Fibroblast of skin of right biceps (primary cell): ENCODE measurements at places on chromosomes 11 and 22.

DNA sequence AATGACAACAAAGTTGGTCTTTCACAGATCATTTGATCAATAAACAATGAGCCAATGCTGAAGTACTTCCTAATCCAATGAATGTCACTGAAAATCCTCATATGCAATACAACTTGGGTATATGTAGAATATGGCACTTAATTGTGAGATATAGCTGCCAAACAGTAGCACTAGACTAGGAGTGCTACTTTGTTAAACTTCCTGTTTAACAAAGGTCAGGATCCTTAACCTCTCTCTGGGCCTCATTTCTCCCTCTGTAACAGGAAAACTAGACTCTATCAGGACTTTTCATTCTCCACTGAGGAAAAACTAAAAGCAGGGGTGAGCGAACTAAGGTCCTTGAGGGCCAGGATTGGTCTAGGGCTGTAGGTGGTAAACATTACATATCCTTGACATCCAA is 56.1 kb downstream of the PITPNB start:
- DNase-seq, result no peak

GRCh38 chr11:41861838-41862237 is 402.4 kb upstream of the LRRC4C start:
- no peak for DNase-seq

- DNase-seq, result no peak
Observed at GRCh38 chr22:25736378-25737011, 5.5 kb upstream of the MYO18B start.

- DNase-seq, result no peak
Observed at GRCh38 chr11:41031551-41032060, 427.8 kb downstream of the LRRC4C start.

- DNase-seq, result no peak
Observed at GRCh38 chr11:94281324-94281723, 23.1 kb upstream of the IZUMO1R start.

- DNase-seq, result no peak
Observed at GRCh38 chr11:121508449-121508848, 55.7 kb upstream of the SORL1-AS1 start.

DNA sequence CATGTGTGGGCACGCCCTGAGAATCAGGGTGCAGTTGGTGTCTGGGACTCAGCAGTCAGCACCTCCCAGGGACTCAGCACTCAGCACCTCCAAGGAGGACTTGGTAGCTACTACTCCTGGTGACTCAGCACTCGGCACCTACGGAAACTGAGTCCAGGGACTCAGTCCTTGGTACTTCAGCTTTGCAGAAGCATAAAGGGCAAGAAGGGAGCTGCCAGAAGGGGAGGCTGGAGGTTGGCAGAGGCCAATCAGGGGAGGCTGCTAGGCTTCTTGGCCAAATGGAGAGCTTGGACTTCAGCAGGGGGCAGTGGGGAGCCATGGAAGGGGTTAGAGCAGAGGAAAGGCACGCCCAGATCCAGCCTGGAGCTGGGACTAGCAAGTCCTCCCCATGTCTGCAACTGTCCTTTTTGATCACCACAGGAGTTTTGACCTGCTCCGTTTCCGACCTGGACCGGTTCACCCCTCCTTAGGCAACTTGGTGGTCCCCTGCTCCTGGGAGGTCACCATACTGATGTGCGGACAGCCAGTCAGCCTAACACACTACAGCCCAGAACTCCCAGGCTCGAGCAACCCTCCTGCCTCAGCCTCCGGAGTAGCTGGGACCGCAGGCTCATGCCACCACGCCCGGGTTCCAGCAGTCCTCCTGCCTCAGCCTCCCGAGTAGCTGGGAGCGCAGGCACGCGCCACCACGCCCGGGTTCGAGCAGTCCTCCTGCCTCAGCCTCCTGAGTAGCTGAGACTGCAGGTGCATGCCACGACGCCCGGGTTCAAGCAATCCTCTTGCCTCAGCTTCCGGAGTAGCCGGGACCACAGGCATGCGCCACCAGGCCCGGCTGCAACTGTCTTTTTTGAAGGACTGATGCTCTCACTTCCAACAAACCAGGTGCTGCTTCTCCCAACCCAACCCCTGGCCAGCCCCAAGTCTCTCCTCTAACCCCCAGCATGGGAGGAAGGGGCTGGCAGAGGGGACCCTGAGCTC is 1.5 kb downstream of the ANO9 start:
- DNase-seq, result no peak

GRCh38 chr11:74443071-74443864 is 24.1 kb downstream of the KCNE3 start:
- peak; percentile 10 for DNase-seq
